ENCODE measurements at places on chromosomes 6 and 20.

- DNase-seq = peak; percentile 39
These were observed 1.1 kb upstream of the HLA-C start for GRCh38 chr6:31272836-31273626.

- DNase-seq = no peak
These were observed 88.3 kb downstream of the DLGAP4 start for GRCh38 chr20:36394340-36394965.

- DNase-seq = no peak
These were observed 196.0 kb downstream of the MAFB start for GRCh38 chr20:40493071-40493470.

DNA sequence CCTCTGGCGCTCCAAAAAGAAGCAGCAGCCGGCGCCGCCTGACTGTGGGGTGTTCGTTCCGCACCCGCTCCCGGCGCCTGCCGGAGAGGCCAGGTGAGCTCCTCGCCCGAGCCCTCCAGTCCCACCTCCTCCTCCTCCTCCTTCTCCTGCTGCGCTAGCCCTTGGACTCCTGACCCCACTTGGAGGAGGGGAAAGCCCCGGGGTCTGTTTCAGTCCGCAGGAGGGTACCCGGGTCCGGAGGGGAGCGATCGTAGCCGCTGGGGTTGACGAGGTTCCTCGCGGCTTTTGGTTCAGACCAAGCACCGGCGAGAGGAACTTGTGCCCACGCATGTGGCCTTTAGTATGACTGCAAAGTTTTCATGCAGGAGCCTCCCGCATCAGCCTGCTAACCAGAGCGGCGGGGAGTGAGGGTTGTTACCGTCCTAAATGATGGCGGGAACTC is 493 bp downstream of the CRYBG1 start:
- DNase-seq = peak; percentile 9

DNA sequence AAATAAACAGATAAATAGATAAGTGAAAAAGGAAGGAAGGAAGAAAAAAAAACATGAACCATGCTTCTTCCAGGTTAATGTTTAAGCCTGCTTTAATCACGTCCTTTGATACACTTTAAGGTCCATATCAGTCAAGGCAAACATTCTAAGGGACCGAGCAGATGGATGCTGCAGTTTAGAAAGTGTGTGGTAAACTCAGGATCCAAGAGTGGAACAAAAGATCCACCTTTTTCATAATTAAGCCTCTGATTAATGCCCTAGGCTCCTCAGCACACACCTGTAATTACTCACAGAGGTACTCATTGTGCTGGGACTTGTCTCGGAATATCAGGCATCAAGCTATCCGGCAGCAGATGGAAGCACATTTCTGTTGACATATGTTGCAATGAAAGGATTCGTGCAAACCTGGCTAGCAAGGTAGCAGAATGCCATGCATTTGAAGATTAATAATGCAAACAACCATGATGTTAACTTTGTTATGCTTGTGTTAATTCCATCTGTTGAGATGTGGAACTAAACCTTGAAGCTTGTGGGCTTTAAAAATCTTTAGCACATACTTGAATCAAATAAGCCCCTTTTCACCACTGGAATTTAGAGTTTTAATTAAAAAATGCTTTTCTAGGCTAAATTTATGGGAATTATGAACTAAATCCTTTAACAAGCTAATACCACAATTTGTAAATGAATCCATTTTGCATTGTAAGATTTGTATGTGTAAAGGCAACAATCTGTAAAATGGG is 163.7 kb downstream of the RALGAPA2 start:
- no peak for DNase-seq

GRCh38 chr6:12263403-12263802 is 26.8 kb upstream of the EDN1 start:
- no peak for DNase-seq

DNA sequence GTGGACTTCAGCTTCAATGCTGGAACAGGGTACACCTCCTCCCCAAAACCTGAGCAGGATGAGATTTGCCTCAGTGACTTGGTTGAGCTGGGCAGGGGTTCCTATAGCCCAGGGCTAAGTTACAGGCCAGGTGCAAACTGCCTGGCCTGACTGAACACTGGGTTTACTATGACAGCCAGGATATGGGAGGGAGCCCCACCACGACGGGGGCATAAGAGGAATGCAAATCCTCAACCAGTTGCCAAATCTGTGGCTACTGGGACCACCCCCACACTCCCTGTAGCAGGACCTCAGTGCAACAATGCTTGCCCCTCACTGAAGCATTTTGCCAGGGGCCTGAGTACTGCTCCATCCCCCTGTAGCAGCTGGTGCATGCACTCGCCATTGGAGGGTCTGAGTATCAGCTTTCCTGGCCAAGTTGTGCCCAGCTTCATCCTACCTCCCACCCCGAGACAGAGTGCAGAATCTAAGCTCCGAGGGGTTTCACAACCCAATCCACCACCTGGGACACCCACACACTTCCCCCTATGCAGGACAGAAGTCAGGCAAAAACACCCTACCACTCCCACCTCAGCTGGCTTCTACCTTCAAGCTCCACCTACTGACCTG is 27.6 kb downstream of the TREML4 start:
- no peak for DNase-seq

- DNase-seq = no peak
These were observed 172.9 kb downstream of the MMS22L start for GRCh38 chr6:97110149-97110548.

- DNase-seq = no peak
These were observed 98.9 kb downstream of the HDGFL1 start for GRCh38 chr6:22668307-22668706.

- DNase-seq = no peak
These were observed 21.7 kb upstream of the PRELID3B start for GRCh38 chr20:59064214-59064722.

GRCh38 chr6:133704371-133704770 is 184.5 kb upstream of the TCF21 start:
- DNase-seq = no peak

- no peak for DNase-seq
These were observed 203.7 kb upstream of the RSPO3 start for GRCh38 chr6:126914801-126915200.

DNA sequence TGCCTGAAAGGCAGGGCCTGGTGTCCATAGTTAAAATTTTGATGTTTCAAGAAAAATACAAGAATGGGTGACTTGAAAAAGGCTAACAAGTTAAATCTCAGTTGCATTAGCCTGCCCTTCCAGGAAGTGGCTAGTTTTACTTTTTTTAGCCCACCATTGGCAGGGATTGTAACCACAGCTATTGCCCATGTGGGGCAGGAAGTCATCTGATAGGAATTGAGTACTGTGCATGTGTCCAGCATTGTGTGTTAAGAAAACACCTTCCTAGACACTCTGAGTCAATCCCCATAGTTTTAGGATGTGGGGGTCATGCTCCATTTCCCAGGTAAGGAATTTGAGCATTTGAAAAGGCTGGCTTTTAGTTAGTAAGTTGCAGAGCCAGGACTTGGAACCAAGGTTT is 26.9 kb downstream of the LYRM2 start:
- no peak for DNase-seq

GRCh38 chr20:21435576-21435975 is 38.2 kb upstream of the NKX2-4 start:
- DNase-seq = no peak

GRCh38 chr6:11330413-11330760 is 97.9 kb upstream of the NEDD9 start:
- DNase-seq = no peak

- no peak for DNase-seq
These were observed 390.8 kb downstream of the CDKAL1 start for GRCh38 chr6:20924911-20925543.

DNA sequence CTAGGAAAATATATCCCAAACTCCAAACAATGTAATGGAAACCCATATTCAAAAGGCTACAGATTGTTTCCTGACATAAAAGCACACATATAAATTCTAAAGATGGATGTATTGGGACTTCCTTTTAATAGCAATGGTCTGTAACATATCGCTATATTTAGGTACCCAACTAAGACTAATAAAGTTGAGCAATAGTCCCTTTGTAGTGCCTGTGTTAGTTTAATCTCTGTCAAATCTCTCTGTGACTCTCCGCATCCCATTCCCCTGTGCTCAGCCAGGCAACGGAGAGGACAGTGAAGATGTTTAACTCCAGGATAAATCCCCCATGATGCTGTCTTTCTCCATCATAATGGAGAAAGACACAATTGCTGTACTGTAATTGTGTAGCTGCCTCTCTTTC is 19.0 kb downstream of the RCAN2 start:
- no peak for DNase-seq

- no peak for DNase-seq
These were observed 151.8 kb upstream of the HEY2 start for GRCh38 chr6:125597411-125598253.

- DNase-seq = no peak
These were observed 44.9 kb downstream of the NRN1 start for GRCh38 chr6:5961836-5962235.

DNA sequence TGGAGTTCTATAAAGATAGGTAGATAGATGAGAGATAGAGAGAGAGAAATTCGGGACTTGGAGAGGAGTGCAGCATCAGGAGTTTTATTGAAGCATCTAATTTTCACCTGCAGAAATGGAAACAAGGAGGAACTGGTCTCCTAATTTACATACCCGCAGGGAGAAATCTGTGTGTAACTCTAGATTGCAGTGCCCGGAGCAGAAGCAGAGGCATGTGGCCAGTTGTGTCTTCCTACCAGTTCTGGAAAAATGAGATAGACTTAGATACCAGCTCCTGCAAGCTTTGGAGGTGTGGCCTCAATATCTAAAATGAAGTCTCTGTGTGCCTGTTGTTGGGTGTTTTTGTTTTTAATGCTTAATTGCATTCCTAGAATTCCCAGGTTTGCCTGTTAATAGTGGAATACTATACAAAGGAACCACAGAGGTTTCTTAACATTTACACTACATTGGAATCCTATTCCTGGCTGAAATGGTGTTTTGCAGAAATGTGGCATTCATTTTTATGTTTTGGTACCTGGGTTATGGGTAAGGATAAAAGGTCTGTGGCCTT is 57.4 kb downstream of the DTD1 start:
- no peak for DNase-seq

DNA sequence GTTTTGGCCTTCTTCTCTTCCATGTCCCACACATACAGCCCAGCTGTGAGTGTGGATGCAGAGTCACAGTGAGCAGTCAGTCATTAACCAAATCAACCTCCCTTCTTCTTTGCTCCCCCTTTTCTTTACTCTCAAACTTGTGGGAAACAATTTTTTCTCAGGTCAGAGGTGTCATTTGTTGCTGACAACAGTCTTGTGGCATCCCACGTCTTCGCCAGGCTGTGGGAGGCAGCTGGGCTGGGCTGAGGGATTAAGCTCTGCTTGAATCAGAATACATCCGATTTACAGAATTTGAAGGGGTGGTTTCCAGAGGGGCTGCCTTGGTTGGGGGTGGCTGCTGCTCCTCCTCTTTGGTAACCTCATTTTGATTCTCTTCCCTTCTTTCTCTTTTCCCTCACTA is 40.5 kb downstream of the SCGN start:
- no peak for DNase-seq

- DNase-seq = no peak
These were observed 74.5 kb downstream of the PSMG4 start for GRCh38 chr6:3333263-3333662.

GRCh38 chr6:161067749-161068148 is 76.2 kb downstream of the MAP3K4 start:
- no peak for DNase-seq

- DNase-seq = peak; percentile 3
These were observed 851 bp downstream of the MAVS start for GRCh38 chr20:3847429-3847940.

DNA sequence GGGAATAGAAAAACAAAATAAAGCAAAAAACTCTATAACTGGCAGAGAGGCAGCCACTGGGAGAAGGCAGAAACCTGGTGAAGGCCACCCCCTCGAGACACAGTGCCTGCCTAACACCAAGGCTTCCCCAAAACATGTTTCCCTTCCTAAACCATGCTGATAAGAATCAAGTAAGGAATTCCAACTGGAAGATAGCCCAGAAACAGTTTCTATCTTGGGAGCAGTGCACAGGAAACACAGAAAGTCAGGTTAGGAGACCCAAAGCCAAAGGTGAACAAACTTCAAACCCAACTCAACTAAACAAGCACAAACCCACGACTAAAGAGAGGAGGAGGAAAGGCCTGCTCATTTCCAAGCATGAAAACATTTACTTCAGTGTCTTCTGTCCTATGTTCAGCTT is 433.7 kb upstream of the RGS17 start:
- DNase-seq = no peak

GRCh38 chr6:5481033-5481432 is 219.7 kb downstream of the FARS2 start:
- no peak for DNase-seq

GRCh38 chr6:132257561-132257960 is 143.7 kb downstream of the MOXD1 start:
- DNase-seq = no peak

- DNase-seq = peak; percentile 65
These were observed 16.2 kb downstream of the HLA-DPB1 start for GRCh38 chr6:33091957-33092356.

DNA sequence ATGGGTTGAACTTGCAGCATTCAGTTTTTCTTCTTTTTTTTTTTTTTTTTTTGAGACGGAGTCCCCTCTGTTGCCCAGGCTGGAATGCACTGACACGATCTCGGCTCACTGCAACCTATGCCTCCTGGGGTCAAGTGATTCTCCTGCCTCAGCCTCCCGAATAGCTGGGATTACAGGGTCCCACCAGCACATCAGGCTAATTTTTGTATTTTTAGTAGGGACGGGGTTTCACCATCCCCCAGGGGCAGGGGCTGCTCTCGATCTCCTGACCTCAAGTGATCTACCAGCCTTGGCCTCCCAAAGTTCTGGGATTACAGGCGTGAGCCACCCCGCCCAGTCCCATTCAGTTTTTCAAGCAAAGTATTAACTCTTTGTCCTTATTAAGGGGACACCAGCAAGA is 117.6 kb upstream of the PRSS16 start:
- DNase-seq = no peak

DNA sequence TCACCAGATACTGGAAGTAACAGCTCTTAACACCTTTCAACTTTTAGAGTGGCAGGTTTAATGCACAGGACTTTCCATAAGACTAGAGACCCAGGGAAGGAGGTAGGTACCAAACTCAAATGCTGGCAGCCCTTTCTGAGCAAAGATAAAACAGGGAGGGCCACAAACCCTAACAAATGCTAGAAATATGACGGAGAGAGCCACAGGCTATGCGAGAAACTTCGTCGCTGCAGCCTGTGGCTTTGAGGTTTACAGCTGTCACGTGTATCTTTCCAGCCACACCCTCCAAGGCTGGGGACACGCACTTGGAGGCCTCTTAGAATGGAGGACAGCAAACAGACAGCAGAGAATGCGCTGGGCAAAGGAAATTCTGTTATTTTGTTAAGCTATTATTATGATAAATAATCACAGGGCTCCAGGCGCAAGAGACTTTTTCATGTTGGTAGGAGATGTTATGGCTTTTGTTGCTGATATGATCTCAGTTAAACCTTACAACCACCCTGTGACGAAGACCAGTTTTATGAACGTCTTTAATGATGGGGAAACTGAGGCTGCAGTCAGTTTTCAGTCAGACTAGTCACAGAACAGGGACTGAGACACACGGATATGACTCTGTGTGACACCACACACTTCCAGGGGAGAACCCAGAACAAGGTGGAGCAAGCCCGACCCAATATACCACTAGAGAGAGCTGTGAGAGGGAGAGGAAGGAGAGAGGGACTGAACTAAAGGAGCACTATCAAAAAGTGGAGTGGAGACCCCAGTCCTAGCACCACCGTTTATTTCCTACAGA is 2.0 kb downstream of the TRAM2 start:
- peak; percentile 70 for DNase-seq

- no peak for DNase-seq
These were observed 107.9 kb upstream of the MAP3K7 start for GRCh38 chr6:90694802-90695201.

- DNase-seq = no peak
These were observed 207.4 kb downstream of the SOX4 start for GRCh38 chr6:21800948-21801438.

Measured in CD4-positive, alpha-beta T cell treated with Interleukin-21 for 1 hour (primary cell).